ENCODE measurements at places on chromosomes 6 and 20.
A peak's percentile ranks its signal among the peaks of the same experiment; 100 is the strongest.

- DNase-seq, result no peak
Measured at GRCh38 chr20:59164686-59165391, 1.2 kb downstream of the ZNF831 start.

- no peak for DNase-seq
Measured at GRCh38 chr20:58891718-58892140, 39.2 kb downstream of the GNAS start.

- peak; percentile 87 for DNase-seq
Measured at GRCh38 chr6:4059115-4059777, 19.7 kb downstream of the FAM217A start.

DNA sequence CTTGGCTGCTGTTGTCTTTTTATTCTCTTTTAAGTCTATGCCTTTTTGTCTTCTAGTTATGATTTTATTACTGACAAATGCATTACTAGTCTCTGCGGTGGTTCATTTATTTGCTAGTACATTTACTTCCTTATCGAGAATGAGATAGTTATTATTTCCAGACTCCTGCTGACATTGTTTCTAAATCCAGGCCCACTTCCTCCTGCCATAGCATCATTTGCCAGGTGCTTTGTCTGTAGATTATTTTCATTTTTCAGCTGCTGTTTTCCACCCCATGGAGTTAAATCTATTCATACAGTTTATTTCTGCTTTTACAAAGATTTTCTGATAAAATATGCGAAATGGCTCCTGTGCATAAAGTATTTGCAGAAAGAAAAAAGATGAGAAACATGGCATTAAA is 459.7 kb downstream of the MMUT start:
- DNase-seq, result no peak

GRCh38 chr20:23667666-23668065 is 21.2 kb downstream of the CST4 start:
- DNase-seq, result no peak

- DNase-seq, result peak; percentile 78
Measured at GRCh38 chr20:62370115-62370806, 3.1 kb upstream of the LAMA5 start.

- peak; percentile 74 for DNase-seq
Measured at GRCh38 chr6:157034436-157035230, 257.5 kb downstream of the ARID1B start.

GRCh38 chr20:48812600-48813445 is 15.0 kb downstream of the PREX1 start:
- no peak for DNase-seq

GRCh38 chr6:168015482-168016175 is 18.2 kb downstream of the KIF25 start:
- peak; percentile 86 for DNase-seq

DNA sequence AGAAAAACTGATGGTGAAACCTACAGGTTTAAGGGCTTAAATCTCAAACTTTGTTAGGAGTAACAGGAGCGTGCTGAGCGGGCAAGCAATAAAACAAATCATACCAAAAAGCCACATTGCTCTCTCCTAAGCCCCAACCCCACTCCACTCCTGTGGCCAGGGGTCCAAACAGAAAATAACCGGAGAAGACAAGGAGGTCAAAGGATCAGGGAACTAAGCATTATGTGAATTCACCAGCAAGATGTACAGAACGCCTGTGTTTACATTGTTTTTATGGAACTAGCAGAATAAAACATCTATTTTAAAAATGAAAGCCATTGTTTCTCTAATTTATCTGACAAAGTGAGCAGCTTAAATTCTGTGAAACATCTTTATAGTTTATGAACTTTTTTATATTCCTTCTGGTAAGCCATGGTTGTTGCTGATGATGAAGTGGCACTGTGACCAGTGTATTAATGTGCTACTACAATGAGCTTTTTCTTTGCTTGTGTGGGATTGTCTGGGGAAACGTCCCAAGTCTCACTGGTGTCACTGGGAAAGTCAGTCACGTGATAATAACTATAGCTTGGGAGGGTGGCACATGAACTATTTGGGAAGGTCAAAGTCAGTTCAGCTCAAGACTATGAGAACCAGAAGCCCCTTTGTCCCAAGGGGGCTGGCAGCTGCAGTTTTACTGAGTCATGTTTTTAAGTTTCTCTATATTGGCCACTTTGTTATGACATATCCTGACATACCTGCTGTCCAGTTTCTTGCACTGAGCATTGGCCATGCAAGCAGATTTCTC is 9.8 kb downstream of the FAM210B start:
- no peak for DNase-seq

DNA sequence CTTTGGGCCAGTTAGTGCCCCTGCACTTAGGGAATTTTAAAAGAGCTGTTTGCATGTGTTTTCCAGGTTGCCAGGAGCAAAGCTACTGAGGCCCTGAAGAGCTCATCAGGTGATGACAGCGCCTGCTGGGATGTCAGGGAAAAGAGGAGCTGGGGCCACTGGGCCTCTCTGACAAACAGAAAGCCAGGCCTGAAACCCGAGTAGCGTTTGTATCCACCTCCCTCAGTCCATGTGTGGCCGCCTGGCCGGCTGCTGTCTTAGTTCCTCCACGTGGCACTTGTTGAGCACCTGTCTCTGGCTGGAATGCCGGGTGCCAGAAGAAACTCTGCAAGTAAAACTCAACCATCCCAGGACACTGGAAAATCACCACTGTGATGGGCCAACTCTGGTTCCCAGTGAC is 601.2 kb downstream of the CDH26 start:
- no peak for DNase-seq

GRCh38 chr6:146551545-146551944 is 7.9 kb downstream of the RAB32 start:
- no peak for DNase-seq
